WERI-Rb-1 (cell line): ENCODE measurements at places on chromosomes 3 and 15.
A peak's percentile ranks its signal among the peaks of the same experiment; 100 is the strongest.

GRCh38 chr3:71524672-71525071, 58.9 kb downstream of the FOXP1 start:
- peak; percentile 18 for DNase-seq

DNA sequence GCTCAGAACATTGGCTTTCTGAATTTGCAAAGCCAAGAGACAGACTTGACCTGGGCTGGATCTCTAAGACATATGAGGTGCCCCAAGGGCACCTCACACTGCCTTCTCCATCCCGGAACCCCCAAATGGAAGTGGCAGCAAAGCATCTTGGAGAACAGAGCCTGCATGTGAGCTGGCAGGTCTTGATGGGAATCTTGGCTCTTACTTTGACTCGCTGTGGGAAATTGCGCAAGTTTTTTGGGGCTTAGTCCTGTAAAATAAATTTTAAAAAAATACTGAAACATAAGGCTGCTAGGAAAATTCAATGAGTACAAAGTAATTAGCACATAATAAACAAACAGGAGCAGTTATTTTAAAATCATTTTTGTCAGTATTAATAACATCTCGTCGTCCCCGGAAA, 13.7 kb upstream of the SEC22A start:
- DNase-seq, result no peak

DNA sequence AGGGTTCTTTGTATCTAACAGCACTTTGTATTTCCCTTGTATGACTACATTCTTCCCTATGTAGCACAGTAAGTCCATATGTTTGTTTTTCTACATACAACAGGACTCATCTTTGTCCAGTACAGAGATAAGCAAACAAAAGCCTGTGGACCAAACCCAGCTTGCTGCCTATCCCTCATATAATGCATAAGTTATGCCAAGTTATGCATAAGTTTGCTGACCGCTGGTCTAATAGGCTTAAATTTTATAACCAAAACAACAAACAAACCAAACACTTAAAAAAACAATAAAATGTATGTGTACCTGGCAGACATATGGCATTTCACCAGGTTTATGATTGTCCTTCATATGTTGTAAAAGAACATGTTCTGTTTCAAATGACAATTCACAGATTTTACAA, 56.0 kb downstream of the ZNF280D start:
- no peak for DNase-seq

DNA sequence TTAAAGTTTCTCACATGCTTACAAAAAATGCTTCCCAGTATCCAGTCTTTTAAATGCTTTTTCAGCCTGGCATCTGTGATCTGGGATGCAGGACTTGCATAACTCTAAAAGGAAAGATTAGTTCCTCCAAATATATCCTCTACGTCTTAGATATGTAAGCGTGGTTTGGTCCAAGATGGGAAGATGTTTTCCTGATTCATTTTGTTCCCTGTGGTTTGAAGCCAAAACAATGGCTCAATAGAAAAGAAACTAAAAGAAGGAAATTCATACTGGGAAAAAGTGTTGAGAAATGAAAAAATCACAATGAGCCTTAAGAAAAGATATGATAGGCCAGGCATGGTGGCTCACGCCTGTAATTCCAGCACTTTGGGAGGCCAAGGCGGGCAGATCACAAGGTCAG, 1002.8 kb downstream of the NAALADL2 start:
- no peak for DNase-seq

GRCh38 chr15:72229076-72229946, 1.7 kb downstream of the PKM start:
- no peak for DNase-seq

DNA sequence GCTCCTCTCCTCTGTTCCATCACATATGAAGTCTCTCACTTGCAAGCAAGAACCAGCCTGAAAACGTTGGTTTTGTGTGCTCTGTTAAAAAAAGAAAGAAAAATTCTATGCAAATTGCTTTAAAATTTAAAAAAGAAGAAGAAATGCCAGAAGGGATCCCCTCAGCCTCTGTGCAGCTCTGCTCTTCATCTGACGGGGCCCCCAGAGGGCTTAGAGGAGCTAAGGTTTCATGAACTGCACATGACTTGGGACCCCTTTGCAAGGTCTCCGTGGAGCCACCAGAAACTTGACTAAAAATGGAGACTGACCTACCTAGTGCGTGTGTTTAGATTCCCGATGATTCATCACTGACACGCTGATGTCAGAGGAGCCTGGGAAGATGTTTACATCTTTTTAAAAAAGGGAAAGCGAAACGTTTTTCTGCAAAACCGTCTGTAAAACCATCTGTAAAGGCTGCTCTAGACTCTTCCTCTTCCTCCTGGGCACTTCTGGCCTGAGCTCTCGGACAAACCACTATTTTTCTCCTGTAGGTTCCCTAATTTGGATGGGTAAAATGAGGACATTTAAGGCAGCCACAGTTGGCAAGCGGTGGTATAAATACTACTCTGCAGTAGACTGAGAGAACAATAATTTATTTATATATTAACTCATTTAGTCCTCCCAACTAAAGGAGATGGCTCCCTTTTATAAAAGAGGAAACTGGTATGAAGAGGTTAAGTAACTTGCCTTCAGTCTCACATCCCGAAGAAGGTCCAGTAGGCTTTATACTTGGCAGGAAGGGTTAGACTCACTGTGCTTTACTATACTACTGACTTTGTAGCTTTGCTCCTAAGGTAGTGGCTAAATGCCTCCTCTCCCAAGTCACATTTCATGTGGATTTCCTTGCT, 67.2 kb upstream of the POLG start:
- no peak for DNase-seq

GRCh38 chr3:114285648-114286230, 8.1 kb upstream of the TIGIT start:
- DNase-seq, result no peak

- DNase-seq, result no peak
Measured at GRCh38 chr15:53558384-53558783, 201.1 kb downstream of the WDR72 start.

DNA sequence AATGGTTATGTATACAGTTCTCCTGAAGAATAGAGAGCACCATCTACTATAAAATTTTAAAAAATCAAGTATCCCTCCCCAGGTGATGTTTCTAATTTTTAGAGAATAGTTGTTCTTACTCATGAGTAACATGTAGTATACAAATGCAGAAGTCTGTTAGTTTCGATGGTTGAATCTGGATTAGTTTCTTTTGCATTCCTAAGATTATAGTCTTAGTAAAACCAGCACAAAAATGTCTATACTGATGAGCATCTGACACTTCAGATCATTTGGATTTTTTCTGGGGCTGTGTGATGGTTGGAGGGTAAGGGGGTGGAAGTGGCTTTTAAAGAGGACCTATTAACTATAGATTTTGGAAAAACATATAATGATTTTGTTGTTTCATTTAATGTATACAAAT, 167.3 kb upstream of the SGO1 start:
- DNase-seq, result no peak

- DNase-seq, result no peak
Measured at GRCh38 chr3:159473206-159473605, 515.4 kb upstream of the IL12A start.

GRCh38 chr15:92883163-92883875, 16.8 kb upstream of the CHD2 start:
- no peak for DNase-seq

GRCh38 chr3:131396170-131396569, 14.6 kb downstream of the NUDT16 start:
- DNase-seq, result no peak

- DNase-seq, result no peak
Measured at GRCh38 chr3:38002291-38002876, 11.8 kb downstream of the VILL start.

DNA sequence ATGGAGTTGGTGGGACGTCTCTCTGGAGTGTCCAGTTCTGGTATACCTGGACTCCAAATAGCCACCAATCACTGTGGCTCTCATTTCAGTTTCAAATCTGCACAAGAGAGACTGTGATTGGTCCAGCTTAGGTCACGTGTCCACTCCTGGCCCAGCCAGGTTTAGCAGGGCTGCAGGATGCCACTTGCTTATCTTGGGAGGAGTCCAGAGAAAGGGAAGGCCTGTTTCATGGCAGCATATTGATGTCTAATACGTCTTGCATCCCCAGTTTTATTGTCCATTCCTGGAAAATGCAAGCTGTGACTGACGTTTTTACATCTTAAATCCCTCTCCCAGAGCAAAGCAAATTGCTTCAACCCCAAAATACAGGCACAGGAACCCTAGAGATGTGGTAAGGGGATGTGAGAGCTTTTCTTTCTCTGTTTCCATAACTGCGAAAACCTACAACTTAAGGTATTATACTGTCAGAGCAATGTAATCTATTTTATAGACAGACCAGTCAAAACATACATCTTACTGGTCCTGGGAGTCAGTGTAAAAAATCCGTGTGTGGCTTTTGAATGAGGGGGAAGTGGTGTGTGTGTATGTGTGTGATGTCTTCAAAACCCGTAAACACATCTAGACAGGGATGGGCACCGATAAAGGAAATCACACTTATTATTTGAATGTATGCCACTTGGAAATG, 274.4 kb downstream of the TLE3 start:
- DNase-seq, result no peak

DNA sequence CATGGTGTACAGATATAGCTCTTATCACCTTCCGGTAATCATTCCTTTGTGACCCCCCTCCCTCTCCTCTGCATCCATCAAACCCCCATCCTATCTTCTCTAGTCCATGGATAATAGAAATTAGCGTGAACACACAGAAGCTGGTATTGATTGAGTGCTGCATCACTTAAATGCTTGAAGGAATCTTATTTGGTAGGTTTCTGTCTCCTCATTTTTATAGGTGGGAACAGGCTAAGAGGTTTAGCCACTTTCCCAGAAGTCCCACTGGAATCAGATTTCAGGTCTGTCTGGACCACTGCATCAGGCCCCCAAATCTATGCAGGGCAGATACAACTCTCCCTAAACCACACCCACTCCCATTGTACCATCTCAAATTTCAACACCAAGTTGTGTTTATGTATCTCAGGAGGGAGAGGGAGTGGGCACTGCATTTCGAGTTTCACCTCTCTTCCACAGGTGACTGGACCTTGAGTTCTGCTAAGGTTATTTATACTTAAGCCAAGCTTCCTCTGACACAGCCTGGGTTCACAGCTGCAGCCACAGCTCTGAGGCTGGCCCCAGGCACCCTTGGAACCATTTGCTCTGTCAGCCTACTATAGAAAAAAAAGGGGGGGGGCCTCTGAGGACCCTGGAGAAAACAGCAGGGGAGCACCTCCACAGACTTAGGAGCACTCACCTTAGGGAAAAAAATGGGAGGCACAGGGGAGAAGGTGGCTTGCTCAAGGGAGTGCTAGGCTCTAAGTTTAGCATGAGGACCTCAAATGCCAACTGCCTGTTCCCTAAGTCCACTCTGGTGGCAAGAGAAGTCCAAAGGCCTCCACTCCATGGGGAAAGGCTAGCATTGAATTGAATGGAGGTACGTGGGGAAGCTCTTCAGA, 2.1 kb upstream of the NMB start:
- no peak for DNase-seq

- no peak for DNase-seq
Measured at GRCh38 chr15:69159805-69160140, 662 bp upstream of the GLCE start.

DNA sequence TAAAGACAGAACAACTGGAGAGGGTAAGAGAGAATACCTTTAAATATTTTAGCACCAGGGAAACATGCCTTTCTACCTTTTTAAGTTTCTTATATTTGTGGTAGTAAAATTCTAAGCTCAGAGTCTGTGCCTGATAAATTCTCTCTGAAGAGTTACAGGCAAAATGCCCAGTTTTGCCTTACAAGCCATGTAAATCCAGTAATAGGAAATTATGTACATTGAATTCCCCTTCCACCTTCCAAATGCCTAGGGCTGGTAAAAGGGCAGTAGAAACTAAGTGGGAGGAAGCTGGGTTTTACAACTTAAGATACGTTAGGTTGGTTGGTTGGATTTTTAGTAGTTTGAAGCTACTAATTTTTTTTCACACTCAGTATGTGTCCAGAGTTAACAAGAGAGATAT, 43.1 kb upstream of the TP63 start:
- DNase-seq, result no peak

DNA sequence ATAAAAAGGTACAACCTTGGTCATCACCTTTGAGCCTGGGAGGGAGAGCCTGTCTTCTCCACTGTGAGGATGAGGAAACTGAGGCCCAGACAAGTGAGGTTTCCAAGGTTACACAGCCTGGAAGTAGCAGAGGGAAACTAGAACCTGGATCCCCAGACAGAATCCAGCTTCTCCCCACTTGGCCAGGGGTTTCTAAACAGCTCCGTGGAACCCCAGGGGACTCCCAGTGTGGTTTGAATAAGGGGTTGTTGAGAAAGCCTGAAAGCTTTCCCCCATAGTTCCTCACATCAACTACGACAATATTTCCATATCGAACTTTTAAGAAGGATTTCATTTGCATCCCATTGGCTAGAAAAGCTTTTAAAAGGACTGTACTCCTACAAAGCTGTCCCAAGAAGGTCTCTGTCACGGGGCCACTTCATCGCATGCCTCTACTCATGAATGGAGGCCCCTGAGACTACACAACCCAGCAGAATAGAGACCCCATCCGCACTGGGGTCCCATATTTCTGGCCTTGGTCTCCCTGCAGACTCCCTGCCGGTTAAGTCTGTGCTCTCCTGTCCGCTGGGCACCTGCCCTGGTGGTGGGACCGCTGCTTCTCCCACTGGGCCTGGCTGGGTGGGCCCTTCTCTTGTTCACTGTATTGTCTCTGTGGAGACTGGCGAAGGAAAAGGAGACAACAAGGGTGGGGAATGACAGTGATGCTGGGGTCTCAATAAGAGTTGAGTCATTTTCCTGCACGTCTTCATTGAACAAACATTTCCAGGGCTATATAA, 178.5 kb downstream of the SMAD6 start:
- DNase-seq, result no peak

GRCh38 chr15:98428253-98428989, 219.9 kb upstream of the IGF1R start:
- peak; percentile 46 for DNase-seq

GRCh38 chr3:51958603-51959521, 3.7 kb downstream of the GPR62 start:
- DNase-seq, result no peak

GRCh38 chr3:183018421-183019192, 38.3 kb upstream of the DCUN1D1 start:
- no peak for DNase-seq

DNA sequence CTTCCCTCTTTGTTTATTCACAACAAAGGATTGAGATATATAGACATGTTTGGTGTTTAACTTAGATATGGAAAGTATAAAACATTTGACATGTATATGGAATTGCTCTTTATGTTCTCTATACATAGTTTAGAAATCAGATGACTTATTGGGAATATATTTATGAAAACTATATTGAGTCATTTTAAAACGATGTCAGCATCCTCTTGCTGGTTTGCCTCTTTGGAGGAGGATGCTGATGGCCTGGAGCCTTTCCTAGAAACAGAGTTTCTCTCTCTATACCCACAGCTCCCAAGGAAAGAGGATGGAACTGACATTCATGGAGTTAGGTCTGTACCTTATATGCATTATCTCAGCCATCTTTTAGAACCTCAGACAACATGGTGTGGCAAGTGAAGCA, 40.3 kb downstream of the ZBTB38 start:
- no peak for DNase-seq

GRCh38 chr3:36843065-36844051, 79.0 kb upstream of the DCLK3 start:
- DNase-seq, result peak; percentile 77

GRCh38 chr3:140655678-140656077, 22.2 kb upstream of the TRIM42 start:
- no peak for DNase-seq
